ENCODE measurements at places on chromosomes 7 and 10.

- no peak for DNase-seq
Measured at GRCh38 chr10:17622061-17622460, 4.9 kb upstream of the HACD1 start.

GRCh38 chr10:45550903-45551786 is 121.4 kb downstream of the ZFAND4 start:
- no peak for DNase-seq

- peak; percentile 12 for DNase-seq
Measured at GRCh38 chr10:92387289-92387940, 96.4 kb downstream of the MARCHF5 start.

GRCh38 chr10:17841050-17841449 is 31.9 kb downstream of the MRC1 start:
- DNase-seq = no peak

DNA sequence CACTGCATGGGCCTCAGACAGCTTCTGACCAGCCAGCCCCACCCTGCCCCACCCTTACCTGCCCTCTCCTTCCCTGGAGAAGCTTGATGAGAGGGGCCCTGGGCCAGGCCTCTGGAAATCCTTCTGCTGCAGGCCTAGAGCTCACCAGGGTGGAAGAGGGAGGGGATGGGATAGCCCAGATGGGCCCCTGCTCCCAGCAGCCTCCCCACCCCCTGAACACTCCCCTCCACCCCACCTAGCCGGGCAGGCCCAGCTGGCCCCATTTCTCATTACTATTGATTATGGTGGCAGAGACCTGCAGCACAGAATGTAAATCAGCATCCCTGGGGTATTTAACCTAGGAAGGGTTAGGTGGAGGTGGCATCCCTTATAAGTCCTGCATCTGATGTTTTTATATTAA is 11.6 kb upstream of the RET start:
- no peak for DNase-seq

- DNase-seq = no peak
Measured at GRCh38 chr7:75657866-75658265, 80.9 kb downstream of the HIP1 start.

GRCh38 chr10:48740015-48740707 is 55.5 kb downstream of the WDFY4 start:
- no peak for DNase-seq

DNA sequence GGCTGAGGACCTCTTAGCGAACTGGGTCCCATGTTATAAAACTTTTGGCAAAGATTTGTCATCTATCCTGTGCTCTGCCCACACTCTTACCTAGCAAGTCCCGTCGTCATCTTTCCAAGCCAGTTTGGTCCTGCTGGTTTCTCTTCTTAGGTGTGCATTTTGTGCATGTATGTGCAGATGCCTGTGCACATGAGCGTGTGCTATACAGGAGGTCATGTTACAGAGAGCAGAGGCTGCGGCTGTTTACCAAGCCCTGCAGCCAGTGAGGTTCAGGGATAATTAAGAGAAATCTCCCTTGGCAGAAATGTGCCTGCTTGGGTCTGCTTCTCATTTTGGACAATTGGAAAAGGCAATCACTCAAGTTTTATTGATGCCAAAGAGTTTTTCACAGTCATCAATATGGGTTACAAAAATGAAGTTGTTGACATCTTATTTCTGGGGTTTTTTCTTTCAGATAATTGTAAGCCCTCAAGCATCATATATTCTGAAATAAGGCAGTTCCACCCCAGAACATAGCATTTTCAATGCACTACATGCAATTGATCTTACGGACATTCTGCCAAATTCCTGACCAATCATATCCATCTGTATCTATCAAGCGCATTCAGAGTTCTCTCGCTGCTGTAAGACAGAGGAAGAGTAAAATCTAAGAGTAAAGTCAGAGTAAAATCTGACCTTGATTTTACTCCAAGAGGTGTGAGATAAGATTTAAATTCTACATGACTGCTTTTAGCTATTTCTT is 361.4 kb upstream of the ZNF32 start:
- no peak for DNase-seq

Data from hematopoietic multipotent progenitor cell treated with erythropoietin and hydrocortisone succinate and interleukin-3 and kit ligand, for 15 days (in vitro differentiated cells).